NCI-H1105 (cell line): ENCODE measurements at places on chromosomes 1 and 21.

DNA sequence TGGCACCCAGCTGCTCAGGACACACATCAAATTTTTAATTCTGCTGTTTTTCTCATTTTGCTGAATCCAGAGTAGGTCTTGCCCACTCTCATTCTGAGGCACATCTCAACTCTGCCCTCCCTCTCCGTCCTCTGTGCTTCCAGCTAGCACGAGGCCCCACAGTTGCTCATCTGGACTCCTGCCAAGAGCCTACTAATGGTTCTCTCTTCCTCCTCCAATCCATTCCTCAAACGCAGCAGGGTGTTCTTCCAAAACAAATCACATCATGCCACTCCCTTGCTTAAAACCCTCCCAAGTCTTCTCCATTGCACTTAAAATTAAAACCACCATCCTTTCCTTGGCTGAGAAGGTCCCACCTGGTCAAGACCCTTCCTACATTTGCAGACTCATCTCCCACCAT is 49.8 kb upstream of the SCAF4 start:
- peak; percentile 37 for DNase-seq

GRCh38 chr1:192535916-192536664 is 39.5 kb upstream of the RGS1 start:
- no peak for DNase-seq

DNA sequence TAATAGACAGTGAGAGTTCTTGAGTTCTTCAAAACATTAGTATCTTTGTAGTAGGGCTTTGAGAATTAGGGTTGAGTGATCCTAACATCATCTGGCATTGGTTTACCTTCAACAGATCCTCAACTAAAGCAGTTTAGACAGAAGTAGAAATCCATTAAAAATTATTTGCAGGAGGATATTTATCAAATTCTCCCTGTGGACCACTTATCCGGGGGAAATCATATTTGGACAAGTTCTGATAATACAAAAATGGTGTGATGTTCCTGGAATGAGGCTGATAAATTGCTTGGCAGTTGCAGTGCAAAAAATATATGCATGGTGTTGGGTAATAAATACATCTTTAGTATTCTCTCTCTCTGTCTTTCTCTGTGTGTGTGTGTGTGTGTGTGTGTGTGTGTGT is 115.1 kb upstream of the CHODL start:
- no peak for DNase-seq

GRCh38 chr21:45611939-45612664 is 31.4 kb upstream of the PCBP3 start:
- DNase-seq = no peak

DNA sequence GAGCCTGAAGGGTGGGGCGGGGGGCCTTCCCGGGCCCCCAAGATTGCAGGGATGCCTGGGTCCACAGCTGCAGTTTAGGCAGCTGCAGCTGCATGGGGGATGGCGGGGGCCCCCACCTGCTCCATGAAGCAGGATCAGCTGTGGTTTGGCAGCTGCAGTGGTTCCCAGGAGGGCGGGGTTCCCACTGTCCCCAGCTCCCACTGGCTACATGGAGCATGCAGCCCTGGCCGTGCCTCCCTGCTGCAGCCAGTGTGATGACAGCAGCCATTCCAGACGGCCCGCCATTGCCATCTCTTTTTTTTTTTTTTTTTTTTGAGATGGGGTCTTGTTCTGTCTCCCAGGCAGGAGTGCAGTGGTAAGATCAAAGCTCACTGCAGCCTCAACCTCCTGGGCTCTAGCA is 992 bp upstream of the C1QA start:
- DNase-seq = no peak

DNA sequence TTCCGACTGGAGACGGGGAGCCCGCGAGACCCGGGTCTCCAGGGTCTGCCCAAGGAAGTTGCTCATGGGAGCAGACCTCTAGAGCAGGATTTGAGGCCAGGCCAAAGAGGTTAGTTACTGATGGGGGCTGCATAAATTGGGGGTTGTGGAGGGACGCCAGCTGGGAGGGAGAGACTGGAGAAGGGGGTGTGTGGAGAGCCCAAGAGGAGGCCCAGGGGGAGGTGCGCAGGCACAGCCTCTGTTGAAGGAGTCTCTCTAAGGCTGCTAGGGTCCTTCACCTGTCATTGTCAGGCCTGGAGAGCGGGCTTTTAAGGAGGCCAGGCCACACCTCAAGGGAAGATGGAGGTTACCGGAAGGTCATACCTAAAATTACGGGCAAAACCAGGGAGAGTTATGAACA is 363 bp downstream of the PLA2G5 start:
- no peak for DNase-seq

GRCh38 chr1:160402001-160402795 is 1.8 kb downstream of the VANGL2 start:
- DNase-seq = no peak
